CD4-positive, alpha-beta T cell treated with Interleukin-4 for 1 hour (primary cell): ENCODE measurements at places on chromosomes 7 and 10.

- DNase-seq = peak; percentile 30
Measured at GRCh38 chr7:112790586-112791003, 402 bp upstream of the TMEM168 start.

DNA sequence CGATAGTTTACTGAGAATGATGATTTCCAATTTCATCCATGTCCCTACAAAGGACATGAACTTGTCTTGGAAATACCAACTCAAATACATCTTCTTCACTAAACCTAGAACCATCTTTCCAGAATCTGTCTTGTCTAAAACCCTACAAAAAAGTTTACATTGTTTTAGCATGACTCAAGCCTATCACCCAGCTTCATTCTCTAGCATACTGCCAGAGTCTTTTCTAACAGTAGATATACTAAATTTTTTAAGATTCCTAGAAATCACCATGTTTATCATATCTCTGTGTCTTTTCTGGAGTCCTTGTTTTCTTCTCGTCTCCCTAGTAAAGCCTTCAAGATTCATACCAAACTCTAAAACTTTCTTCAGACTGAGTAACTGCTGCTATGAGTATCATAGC, 129.7 kb downstream of the SEMA3E start:
- DNase-seq = no peak

- DNase-seq = no peak
Measured at GRCh38 chr10:65802391-65802790, 1123.4 kb upstream of the LRRTM3 start.

GRCh38 chr7:43201912-43202311, 89.5 kb downstream of the HECW1 start:
- DNase-seq = no peak

GRCh38 chr10:128047351-128047750, 78.9 kb downstream of the MKI67 start:
- DNase-seq = peak; percentile 91

- DNase-seq = no peak
Measured at GRCh38 chr10:1392127-1392526, 335.9 kb downstream of the WDR37 start.

DNA sequence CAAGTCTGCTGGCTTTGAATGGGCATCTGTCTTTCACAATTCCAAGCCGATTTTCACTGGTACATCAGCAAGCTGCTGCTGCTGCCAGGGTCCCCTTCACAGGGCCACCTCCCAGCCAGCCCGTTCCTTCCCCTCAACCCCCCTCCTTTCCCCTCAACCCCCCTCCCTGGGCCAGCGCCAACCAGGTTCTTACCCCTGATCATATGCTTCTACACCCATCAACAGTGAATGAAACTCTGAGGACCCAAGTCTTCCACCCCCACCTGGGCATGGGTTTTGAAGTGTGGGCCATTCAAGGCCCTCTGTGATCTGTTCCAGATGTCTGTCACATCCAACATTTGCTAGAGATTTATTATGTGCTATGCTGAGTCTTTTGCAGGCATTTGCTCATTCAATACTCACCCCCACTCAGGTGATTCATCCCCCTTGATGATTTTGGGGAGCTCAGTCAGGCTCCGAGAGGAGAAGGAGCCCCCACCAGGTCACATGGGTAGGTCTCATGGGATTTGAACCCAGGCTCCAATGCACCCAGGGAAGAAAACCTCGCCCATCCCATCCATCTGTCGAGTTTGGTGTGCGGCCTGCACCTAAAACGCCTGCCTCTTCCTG, 52.7 kb upstream of the FOXK1 start:
- DNase-seq = no peak

GRCh38 chr7:2524808-2525657, 5.5 kb downstream of the LFNG start:
- no peak for DNase-seq

DNA sequence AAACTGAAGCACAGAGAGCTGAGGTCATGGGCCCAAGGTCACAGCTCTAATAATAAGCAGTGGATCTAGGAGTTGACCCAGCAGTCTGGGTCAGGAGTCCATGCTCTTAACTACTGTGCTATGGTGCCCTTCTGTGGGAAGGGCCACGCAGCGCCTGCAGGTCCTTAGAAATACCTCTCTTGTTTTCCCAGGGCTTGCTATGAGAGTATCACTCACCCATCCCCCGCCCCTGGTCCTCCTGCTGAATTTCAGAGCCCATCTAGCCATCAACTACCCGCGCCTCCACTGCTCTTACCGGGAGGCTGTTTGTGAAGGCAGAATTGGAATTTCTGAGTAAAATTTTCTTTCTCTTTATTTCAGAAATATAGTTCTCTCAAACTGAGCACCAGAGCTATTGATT, 27.3 kb upstream of the CRHR2 start:
- no peak for DNase-seq

DNA sequence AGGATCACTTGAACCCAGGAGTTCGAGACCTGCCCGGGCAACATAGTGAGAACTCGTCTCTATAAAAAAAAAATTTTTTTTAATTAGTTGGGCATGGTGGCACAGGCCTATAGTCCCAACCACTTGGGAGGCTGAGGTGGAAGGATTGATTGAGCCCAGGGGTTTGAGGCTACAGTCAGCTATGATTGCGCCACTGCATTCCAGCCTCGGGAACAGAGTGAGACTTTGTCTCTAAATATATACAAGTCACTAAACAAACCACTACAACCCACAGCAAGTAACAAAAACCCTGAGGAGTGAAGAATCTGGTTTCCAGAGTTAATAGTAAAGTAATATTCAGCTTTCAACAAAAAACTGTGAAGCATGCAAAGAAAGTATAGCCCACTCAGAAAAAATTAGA, 32.7 kb upstream of the HHEX start:
- no peak for DNase-seq

- no peak for DNase-seq
Measured at GRCh38 chr10:25698638-25699037, 235.4 kb upstream of the MYO3A start.

GRCh38 chr10:98378722-98379121, 36.3 kb downstream of the PYROXD2 start:
- no peak for DNase-seq

- no peak for DNase-seq
Measured at GRCh38 chr7:41889472-41889871, 186.6 kb upstream of the INHBA start.

DNA sequence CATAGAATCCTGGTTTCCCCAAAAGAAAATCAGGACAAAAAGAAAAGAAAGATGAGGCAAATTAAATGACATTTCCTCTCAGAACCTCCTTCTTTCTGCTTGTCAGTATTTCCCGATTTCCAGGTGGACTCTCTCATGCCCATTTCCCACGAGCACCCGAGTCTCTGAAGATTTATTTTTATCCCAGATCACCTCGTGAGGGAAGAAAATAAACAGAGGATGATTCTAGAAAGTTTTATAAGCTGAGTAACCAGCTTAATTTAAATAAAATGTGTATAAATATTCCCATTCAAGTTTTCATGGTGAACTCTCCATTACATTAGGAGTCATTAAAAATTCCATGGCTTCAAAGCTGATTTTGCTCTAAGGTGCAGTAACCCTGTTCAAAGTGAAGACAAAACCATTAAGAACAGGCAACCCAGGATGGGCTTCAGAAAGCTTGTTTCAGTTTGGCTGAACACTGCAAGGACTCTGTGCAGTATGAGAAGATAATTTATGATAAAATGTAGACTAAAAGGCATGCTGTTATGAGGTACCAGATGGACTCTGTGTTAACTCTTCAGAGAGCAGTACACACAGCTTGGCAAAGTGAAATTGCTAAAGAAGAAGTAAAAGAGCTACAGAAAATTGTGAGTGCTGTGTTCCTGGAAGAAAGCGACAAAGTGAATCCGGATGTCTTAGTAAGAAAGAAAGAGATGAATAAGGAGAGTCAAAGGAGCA, 521.3 kb upstream of the LRRN3 start:
- no peak for DNase-seq

DNA sequence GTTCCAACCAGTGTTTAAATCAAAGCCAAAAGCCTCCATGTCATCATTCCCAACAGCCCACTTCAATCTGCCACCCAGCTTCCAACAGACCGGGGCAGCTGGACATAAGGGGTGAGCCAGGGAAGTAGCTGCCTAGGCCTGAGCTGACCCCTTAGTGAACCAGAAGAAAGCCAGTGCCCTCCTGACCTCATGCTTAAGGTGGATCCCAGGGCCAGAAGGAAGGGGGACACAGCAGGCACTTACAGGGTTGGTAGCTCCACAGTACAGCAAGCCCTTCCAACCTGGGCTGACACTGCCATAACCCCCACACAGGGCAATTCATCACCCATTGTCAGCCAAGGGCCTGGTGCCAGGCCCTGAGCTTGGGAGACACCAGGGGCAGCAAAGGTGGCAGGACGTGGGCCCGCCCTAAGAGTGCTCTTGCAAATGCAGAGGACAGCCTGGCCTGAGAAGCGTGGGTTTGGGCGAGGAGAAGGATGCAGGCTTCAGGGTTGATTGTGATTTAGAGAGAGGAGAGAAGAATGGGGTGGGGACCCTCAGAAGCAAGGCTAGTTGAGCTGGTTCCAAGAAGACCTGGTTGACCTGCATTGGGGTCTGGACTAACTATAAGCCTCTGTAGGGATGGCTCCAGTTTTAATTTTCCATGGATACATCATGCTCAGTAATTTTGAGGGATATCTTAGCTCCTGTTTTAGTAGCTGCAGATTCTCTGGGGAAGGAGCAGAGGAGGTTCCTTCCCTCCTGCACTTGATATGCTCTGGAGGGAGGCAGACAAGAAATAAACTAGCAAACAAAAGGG, 3.1 kb upstream of the CYP26A1 start:
- DNase-seq = no peak

DNA sequence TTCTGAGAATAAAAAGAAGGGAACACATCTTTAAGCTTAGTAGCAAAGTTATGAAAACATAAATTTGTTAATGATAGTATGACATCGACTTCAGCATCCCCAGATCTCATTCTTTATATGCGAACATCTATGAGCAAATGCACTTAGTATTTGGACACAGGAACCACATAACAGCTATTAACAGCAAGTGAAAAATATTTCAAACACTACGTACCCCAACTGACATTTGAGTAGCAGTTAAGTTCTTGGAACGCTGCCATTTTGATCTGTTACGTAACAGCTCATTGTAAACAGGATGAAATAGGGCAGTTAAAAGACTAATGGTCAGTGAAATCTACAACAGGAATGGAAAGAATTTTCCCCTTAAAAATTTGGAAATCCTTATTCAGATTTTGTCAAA, 428.9 kb downstream of the TNS3 start:
- DNase-seq = no peak

GRCh38 chr7:127959770-127960169, 71.5 kb downstream of the LRRC4 start:
- no peak for DNase-seq

GRCh38 chr10:33412241-33412640, 77.8 kb upstream of the NRP1 start:
- DNase-seq = no peak

GRCh38 chr7:85719981-85720953, 533.4 kb upstream of the SEMA3D start:
- DNase-seq = no peak

- DNase-seq = no peak
Measured at GRCh38 chr10:31875608-31876007, 53.0 kb downstream of the ARHGAP12 start.

DNA sequence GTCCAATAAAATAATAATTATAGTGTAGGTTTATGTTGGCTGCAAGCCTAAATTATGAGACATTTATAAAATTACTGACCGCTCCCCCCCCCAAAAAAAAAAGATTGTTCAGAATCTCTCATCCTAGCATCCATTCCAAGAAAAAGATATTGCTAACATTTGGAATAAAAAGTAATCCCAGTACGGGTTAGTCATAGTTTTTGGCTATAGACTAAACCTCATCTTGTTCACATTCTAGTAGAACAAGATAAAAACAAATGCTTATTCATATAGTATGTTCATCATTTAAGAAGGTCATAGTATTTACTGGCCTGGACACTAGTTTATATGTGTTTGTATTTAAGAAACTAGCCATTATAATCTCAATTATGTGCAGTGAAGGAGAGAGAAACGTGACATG, 44.0 kb downstream of the ADK start:
- no peak for DNase-seq

- no peak for DNase-seq
Measured at GRCh38 chr10:22527520-22527919, 182.2 kb downstream of the SPAG6 start.

DNA sequence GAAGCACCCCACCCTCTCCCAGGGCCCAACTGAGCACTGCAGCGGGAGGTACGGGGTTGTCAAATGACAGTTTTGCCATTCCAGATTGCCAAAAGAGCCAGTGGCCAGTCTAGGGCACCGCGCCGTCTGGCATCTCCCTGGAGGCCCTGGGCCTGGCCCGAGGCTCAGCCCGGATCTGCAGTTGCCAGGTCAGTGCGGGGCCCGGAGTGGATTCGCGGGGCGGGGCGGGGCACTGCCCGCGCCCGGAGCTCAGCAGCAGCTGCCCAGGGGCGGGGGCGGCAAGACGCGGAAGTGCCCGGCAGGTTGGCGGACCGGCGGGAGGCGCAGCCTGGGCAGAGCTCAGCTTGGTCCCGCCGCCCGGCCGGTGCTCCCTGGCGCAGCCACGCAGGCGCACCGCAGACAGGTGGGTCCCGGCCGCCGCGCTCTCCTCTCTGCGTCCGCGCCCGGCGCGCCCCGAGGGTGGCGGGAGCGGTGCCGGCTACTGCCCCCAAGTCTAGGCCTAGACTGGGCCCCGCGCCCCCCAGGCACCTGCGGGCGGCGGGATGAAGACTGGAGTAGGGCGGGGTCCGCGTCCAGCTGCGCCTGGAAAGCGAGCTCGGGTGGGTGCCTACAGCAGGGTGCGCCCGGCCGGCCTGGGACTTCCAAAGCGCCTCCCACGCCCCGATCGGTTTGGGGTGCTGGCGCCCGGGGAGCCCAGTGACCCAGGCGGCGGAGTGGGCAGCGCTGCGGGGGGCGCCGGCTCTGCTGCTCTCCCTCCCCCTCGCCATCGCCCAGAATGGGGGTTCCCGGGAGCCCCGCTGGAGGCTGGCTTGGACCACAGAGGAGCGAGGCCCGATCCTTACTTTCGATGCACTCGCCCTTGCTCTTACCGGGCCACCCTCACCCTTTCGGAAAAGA, at the start of gene IRF5:
IRF5 (plus strand) TSS at position 281 of the 897 bp plus-strand sequence. CDS start 4,155 bp downstream, outside the sequence.
- DNase-seq = peak; percentile 22

GRCh38 chr10:49009199-49009979, 69.7 kb upstream of the LRRC18 start:
- DNase-seq = no peak
